Left ventricle myocardium inferior (tissue), 1 donor: ENCODE measurements at places on chromosomes 16 and 17. TPM values are rescaled to one million over a fixed set of nuclear protein-coding genes. Genes with fewer than 3 reads are reported as not detected.

DNA sequence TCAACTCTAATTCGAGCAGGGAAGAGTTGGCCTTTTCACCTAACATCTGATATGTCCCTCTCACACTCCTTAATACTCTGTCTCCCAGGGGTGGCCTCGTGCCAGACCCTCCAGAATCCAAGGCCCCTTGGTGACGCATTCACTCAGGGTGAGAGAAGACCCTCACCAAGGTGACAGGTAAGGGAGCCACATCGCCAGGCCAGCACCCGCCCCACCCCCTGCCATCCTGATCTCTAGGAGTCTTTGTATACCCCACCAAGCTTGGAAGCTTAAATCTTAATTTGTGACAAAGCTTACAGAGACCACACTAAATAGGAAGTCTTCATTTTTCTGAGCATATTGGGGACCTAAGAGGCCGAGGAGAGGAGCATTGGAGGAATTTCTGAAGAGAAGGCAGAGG, 286.1 kb downstream of the IRF8 start:
- no peaks in the 10 kb centered on the region for H3K36me3 ChIP-seq
- no peak overlapping the region for H3K27ac ChIP-seq
- H3K4me3 ChIP-seq, result no peak overlapping the region
- H3K27me3 ChIP-seq, result peaks cover 45% of the 10 kb centered on the region
- H3K4me1 ChIP-seq, result no peaks in the 10 kb centered on the region

GRCh38 chr17:78708510-78708973, 73.5 kb downstream of the CYTH1 start:
- peak overlapping the region; percentile 47 for H3K27ac ChIP-seq
- peaks cover 16% of the 10 kb centered on the region for H3K36me3 ChIP-seq

DNA sequence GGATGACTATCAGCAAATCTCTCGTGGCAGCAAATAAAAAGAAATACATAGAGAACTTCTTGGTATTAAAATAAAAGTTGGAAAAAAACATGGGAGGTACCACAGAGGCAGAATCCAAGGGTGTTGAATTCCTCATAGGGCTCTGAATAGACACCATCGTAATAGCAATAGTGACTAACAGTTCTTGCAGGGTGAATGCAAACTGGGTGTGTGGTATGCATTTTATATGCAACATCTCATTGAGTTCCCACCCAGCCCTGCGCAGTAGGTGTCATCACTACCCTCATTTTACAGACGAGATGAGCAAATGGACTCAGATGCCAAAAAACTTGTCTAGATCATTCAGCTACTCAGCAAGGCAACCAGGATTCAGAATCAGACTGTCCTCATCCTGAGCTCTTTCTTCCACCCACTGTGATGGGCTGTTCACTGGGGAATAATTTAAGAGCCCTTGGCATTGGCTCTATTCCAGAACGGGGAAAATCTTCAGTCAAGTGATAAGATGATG, 354.6 kb upstream of the CDH11 start:
- H3K4me1 ChIP-seq, result no peaks in the 10 kb centered on the region
- no peak for DNase-seq
- H3K36me3 ChIP-seq, result no peaks in the 10 kb centered on the region
- H3K4me3 ChIP-seq, result no peak overlapping the region
- H3K27me3 ChIP-seq, result peaks cover 7% of the 10 kb centered on the region
- H3K27ac ChIP-seq, result no peak overlapping the region

GRCh38 chr16:10971560-10971961, 27.2 kb downstream of the CLEC16A start:
- H3K27ac ChIP-seq, result no peak overlapping the region
- no peak overlapping the region for H3K4me3 ChIP-seq
- no peak for DNase-seq

- H3K27ac ChIP-seq, result no peak overlapping the region
- H3K4me3 ChIP-seq, result no peak overlapping the region
- no peaks in the 10 kb centered on the region for H3K36me3 ChIP-seq
- H3K27me3 ChIP-seq, result no peaks in the 10 kb centered on the region
- peaks cover 8% of the 10 kb centered on the region for H3K4me1 ChIP-seq
Measured at GRCh38 chr16:21242756-21243155, 9.3 kb downstream of the ANKS4B start.

GRCh38 chr16:86299882-86300610, 210.3 kb upstream of the FOXF1 start:
- H3K4me1 ChIP-seq, result no peaks in the 10 kb centered on the region
- DNase-seq, result no peak
- H3K36me3 ChIP-seq, result no peaks in the 10 kb centered on the region

MYH10 gene
- total RNA-seq, result 49.7 TPM

MILR1 gene
- 2.5 TPM for total RNA-seq

XAF1 gene
- total RNA-seq, result 18.6 TPM

NPB gene
- total RNA-seq, result 0.19 TPM

ITGA2B gene
- 0.91 TPM for total RNA-seq
